Foreskin keratinocyte (primary cell): ENCODE measurements at places on chromosomes 5 and 9. TPM values are rescaled to one million over a fixed set of nuclear protein-coding genes. Genes with fewer than 3 reads are reported as not detected.

GRCh38 chr9:28127101-28127500 lies 553.8 kb upstream of the C9orf72 start:
- no peak for DNase-seq

- no peak for DNase-seq
Observed at GRCh38 chr5:176888016-176888864, 10.9 kb downstream of the HK3 start.

DNA sequence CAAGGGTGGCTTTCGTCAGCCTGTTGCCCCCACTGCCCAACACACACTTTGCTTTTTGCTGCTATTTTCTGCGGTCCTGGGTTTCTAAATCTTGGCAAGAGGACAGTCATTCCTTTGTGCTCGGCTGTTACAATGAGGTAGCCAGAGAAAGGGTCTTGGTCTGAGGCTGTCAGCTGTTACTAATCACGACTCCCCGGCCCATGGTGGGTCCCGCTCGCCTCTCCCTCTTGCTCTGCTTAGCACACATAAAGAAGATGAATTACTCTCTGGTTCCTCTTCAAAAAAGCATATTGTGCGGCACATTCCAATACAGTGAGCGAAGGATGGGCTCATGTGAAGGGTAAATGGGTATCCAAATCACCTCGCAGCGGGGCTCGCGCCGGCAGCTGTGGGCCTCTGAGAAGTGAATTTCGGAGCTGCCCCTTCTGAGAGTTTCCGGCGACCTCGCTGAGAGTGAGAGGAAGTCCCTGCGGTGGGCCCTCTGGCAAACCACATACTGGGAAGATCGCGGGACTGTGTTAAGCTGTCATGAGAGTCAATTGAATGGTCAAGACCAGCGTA lies 56.0 kb downstream of the SLC1A3 start:
- no peak for DNase-seq

GRCh38 chr9:33106827-33107621 lies 30.6 kb upstream of the SMU1 start:
- peak; percentile 67 for DNase-seq

DNA sequence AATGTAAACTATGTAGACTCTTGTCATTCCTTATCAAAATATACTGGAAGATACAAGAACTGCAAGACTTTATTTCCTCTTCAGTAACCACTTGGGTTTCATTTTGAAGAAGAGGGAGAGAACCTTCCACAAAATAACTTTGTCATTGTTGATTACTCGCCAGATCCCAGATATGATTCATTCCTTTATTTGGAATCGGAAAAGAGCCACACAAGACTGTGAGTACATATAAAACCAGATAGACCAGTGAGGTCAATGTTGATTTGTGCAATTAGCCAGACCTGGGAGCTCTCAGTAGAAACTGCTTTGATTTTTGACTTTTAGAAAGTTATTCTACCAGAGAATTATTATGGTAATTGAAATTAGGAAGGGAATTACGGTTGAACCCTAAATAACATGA lies 146.1 kb downstream of the TMEM167A start:
- no peak for DNase-seq

- DNase-seq, result no peak
Observed at GRCh38 chr9:126343271-126343700, 16.7 kb downstream of the MVB12B start.

- DNase-seq, result no peak
Observed at GRCh38 chr9:70470050-70471015, 55.9 kb upstream of the KLF9 start.

- no peak for DNase-seq
Observed at GRCh38 chr5:159737263-159737662, 179.0 kb upstream of the ADRA1B start.

- peak; percentile 77 for DNase-seq
Observed at GRCh38 chr5:3896098-3896497, 300.5 kb downstream of the IRX1 start.

DNA sequence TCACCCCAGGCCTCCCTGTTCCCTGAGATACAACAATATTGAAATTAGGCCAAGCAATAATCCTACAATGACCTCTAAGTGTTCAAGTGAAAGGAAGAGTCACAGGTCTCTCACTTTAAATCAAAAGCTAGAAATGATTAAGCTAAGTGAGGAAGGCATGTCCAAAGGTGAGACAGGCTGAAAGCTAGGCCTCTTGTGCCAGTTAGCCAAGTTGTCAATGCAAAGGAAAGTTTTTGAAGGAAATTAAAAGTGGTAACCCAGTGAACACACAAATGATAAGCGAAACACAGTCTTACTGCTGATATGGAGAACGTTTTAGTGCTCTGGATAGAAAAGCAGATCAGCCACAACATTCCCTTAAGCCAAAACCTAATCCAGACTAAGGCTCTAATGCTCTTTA lies 39.8 kb downstream of the PTAR1 start:
- no peak for DNase-seq

GRCh38 chr5:128084228-128085167 lies 932 bp downstream of the SLC12A2 start:
- DNase-seq, result peak; percentile 44

- no peak for DNase-seq
Observed at GRCh38 chr5:139296862-139297326, 3.4 kb downstream of the MATR3 start.

GRCh38 chr5:171907725-171908343 lies 98.6 kb downstream of the FBXW11 start:
- DNase-seq, result peak; percentile 39

DNA sequence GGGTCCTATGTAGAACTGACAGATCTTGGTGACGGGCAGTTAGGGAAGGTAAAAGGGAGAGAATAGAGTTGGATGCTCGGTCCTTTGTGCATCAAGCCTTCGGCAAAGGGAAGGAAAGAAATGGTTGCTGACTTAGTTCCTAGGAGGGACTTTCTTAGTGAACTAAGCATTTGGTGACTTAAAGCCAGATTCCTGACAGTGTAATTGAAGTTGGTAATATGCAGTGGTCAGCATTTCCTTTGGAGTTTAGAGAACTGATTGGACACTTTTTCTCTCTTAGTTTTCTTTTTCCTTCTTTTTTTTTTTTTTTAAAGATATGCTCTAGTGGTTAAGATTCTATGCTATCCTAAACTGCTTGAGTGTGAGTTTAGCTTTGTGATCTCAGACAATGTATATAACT lies 2.3 kb downstream of the CLTA start:
- no peak for DNase-seq

DNA sequence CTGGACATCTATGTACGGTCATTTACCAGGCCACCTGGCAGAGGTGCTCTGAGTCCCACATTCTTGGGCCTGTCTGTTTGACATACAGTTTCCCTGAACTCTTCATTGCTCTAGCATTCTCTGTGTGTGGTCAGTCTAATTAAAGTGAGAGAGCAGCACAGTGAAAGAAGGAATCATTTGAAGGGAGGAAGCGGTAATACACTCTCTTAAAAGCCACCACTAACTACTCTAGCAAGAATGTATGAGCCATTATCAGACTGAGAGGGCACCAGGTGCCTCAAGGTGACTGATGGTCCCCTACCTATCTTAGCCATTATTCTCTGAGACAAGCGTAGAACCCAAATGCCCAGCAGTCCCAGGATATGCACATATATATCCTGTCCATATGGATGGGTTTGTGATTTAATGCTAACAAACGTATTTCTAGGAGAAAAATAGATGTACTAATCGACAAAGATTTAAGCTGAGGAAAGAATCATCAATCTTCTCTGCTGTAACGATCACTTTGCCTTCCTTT lies 527.2 kb downstream of the PRELID2 start:
- DNase-seq, result no peak

DNA sequence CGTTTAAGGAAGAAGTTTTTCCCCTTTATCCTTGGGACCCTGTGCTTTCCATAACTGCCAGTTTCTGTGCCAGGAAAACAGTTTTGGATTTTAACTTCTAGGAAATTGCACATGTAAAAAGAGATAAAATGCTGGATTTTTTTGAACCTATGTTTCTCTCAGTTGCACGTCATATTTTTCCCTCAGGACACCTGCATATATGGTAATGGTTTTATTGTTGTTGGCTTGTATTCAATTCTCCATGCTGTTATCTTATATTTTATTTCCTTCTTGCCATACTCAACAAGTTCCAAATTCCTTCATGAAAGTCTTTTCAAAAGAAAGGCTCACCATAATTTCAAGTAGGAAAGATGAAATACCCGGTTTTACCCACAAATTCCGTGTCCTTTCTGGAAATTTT lies 7.9 kb upstream of the ADAMTSL1 start:
- DNase-seq, result no peak

DNA sequence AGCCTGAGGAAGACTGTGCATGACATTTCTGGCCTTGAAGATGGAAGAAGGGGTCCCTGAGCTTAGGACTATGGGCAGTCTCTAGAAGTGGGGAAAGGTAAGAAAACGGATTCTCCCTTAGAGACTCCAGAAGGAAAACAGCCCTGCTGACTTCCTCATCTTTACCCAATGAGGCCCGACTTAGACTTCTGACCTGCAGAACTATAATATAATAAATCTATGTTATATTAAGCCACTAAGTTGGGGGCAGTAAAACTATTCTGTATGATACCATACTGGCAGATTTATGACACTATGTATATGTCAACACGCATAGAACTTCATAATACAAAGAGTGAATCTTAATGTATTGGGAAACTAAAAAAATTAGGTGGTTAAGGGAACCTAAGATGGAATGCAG lies 422.0 kb downstream of the PLK2 start:
- no peak for DNase-seq

DNA sequence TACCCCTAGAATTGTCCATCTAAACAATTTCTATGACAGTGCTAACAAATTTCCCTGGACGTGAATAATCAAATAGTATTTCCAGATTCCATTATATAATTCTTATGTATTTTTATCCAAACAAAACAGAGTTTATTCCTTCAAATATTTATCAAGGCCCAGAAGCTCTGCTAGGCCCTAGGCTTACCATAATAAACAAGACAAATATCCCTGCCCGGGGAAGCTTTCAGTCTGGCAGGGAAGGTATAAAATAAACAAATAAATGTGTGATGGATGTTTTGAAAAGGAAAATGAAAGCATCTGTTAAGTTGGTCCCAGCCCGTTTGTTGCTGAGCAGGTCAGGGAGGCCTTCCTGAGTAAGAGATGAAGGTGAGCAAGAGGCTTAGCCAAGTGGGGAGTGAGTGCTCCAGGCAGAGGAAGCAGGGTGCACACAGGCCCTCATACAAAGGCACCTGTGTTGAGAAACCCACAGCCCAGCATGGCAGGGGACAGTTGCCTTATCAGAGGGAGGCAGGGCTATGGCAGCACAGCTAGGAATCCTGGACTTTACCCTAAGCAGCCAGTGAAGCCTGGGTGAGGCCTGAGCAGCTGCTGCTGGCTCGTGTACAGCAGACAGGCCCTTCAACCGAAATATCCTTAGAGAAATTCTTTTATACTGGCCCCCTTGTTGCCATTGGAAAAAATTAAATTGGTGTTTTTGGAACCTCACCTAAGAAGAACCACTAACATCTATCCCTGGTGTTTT lies 7.7 kb upstream of the SLC35D2 start:
- DNase-seq, result no peak

Gene LRRC19
- not detected in 2 replicates for polyA plus RNA-seq

Gene KCNN2
- polyA plus RNA-seq, result 0.06 and 0.11 TPM in 2 replicates

Gene SLC28A3
- 0.10 and 0.11 TPM in 2 replicates for polyA plus RNA-seq

Gene DNM1
- polyA plus RNA-seq, result 0.68 and 1.3 TPM in 2 replicates

Gene TMEFF1
- polyA plus RNA-seq, result 0.07 and 0.16 TPM in 2 replicates

Gene DMRT3
- polyA plus RNA-seq, result not detected in 2 replicates

Gene NTRK2
- 0.01 TPM in 2 replicates for polyA plus RNA-seq

Gene CARD6
- 2.4 and 2.7 TPM in 2 replicates for polyA plus RNA-seq

Gene URM1
- polyA plus RNA-seq, result 67.6 and 70.2 TPM in 2 replicates
